NCI-H2107 (cell line): ENCODE measurements at places on chromosomes 7 and 10.

DNA sequence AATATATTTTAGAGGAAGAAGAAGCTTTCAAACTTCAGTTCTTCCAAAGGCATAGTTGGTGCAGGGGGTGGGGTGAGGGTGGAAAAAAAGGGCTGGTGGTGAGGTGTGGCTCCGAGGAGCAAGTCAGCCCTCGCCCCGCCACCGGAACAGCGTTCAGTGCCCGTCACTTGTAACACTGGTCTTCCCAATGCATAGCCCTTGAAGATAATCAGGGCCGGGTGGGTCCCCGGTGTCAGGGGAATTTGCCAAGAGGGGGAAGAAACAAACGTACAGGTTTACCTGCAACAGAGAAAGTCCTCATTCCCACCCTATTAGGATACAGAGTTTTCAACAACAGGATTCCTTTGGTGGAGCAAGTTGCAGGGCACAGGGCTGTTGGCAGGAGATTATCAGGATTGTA lies 1.5 kb downstream of the SVOPL start:
- no peak for DNase-seq

DNA sequence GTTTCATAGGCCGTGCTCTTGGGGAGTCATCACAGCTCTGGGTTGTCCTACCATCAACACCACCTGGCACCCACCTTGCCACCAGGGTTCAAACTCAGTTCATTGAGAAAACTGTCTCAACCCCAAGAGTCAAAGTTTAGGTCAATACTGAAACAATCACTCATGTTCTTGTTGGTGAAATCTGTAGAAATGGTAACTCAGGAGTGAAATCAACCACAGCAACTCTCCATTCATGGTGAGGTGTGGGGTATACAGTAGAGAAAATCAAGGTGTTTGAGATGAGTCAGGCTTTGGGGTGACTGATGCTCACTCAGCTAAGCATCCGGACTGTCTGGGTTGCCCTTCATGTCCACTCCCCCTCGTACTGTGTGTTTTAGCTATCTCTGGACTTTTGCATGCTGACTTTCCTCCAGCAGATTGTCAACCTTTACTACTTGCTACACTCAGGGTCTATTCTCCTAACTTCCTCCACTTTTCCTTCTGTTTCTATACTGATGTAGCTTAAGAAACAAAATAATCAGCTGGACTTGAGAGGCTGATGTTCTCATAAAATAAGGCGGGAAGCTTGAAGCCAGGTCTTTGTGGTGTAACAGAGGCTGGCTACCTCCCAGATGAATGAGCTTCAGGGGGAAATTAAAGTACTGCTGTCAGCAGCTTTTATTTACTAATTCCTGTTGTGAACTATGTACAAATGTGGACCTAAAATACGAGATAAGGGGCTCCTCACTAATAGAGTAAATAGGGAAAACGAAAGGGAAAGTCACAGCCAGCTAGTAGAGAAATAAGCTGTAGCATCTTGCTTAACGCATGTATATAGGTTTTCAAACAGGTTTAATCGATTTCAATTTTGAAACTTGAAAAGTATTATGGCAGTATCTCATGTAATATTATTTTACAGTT lies 173.6 kb upstream of the AKR1E2 start:
- DNase-seq: no peak

GRCh38 chr7:91299952-91300775 lies 35.9 kb downstream of the FZD1 start:
- DNase-seq: no peak

- DNase-seq: no peak
Observed at GRCh38 chr10:104268405-104268712, 625 bp upstream of the GSTO2 start.

DNA sequence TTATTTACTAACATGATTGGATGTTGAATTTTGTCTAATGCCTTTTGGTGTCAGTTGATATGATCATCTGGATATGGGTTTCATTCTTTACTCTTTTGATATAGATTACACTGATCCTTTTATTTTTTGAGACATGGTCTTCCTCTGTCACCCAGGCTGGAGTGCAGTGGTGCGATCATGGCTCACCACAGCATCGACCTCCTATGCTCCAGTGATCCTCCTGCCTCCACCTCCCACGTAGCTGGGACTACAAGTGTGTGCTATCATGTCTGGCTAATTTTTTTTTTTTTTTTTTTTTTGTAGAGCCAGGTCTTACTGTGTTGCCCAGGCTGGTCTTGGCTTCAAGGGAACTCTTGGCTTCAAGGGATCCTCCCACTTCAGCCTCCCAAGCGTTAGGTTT lies 27.1 kb downstream of the BMS1 start:
- no peak for DNase-seq

DNA sequence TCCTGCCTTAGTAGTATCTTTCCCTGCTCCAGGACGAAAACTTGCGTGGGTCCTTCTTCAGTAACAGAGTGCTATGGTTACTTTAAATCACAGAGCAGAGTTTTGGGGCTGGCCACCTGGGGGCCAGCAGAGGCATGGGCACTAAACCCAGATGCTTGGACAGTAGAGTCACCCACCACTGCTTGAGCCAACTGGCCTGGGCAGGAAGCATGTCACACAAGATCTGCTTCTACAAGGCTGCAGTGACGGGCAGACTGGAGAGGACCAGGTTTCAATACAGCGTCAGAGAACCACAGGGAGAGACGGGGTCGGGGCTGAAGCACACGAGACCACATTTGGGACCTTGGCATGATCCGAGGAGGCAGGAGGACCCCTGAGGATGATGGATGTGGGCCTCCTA lies 14.3 kb upstream of the DMBT1 start:
- DNase-seq: no peak

DNA sequence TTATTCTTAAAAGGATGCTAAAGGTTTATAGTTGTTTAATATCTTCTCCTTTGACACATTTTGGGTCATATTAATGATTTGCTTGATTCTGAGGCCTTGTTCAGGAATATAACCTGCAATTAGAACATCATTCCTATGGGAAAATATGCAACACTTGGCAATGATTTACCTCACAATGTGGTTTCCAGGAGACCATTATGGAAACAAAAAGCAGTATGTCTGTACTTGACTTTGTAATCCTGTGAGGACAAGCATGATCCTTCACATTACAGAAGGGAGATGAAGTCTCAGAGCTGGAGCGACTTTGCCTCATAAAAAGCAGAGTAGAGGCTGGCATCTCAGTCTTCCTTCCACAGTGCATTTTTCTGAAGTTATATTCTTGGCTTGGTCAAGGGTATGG lies 57.0 kb upstream of the CDCA7L start:
- DNase-seq: no peak

GRCh38 chr7:534075-534474 lies 14.4 kb upstream of the PDGFA start:
- no peak for DNase-seq

DNA sequence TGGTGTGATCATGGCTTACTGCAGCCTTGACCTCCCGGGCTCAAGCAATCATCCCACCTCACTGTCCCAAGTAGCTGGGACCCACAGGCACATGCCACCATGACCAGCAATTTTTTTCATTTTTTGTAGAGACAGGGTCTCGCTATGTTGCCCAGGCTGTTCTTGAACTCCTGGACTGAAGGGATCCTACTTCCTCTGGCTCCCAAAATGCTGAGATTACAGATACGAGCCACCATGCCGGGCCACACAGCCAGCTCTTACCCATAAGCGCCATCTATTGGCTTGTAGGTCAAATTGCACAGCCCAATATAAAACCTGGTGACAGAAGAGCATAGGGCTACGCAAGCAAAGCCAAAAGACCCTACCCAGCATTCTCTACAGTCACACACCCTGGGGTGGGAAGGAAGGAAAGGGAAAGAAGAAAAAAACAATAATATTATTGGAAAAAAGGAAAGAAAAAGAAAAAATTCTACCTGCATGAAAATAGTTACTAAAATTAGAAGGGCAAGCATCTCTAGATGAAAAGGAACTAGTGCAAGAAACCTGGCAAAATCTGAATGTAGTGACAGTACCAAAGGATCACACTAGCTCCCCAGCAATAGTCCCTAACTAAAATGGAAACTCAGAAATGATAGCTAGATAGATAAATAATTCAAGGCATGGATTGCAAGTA lies 29.4 kb upstream of the AMPH start:
- no peak for DNase-seq

GRCh38 chr7:1137517-1138167 lies 22.4 kb downstream of the ZFAND2A start:
- DNase-seq: no peak

DNA sequence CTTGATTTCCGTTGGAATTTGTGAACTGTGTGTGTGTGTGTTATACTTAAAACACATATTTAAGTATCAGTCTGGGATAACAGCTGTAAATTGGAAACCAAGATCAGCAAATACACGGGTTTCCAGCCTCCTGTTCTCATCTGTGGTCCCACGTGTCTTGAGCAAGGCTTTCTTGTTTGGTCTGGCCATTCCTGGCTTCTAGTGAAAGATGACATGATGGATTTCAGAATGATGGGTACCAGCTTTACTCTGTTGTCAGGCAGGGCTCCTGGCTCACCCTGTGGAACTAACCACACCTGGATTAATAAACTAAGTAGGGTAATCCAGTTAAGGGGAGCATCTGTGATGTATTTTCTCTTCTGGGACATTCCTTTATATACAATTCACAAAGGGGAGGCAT lies 346.2 kb upstream of the AOAH start:
- DNase-seq: no peak

DNA sequence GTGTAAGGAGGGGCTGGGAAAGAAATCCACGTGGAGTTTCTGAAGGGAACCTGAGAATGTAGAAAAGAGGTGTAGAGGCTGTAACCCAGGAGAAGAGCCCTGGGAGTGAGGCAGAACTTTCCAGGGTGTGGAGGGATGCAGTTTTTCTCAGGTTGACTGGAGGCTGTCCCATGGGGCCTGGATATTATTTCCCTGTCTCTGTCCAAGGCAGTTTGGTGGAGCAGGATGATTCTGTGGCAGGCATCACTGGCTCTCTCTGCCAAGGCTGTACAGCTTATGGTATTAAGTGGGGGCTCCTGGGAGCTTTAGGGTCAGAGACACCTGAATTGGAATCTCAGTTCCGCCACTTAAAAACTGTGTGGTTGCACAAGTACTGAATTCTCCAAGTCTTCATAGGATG lies 81.6 kb downstream of the CHN2 start:
- DNase-seq: no peak

- no peak for DNase-seq
Observed at GRCh38 chr10:14530465-14530864, 199.7 kb upstream of the FRMD4A start.

DNA sequence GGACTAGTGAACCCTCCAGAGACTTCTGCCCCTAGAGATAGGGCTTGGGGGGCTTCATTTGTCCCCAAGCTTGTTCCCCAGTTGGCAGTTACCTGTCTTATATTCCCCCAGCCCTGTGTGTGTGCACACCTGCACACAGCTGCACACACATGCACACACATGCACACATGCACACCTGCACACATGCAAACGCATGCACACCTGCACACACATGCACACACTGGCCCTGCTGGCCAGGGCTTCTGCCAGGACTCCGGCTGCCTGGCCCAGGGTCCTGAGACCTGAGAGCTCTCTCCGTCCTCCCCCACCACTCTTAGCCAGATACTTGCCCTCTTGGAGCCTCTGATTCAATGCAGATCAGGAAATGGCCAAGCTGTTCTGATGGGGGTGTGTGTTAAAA lies 6.7 kb downstream of the ZMIZ1 start:
- no peak for DNase-seq

GRCh38 chr7:136528329-136528728 lies 340.1 kb upstream of the CHRM2 start:
- DNase-seq: no peak

GRCh38 chr10:14698111-14698828 lies 76.4 kb downstream of the FAM107B start:
- DNase-seq: no peak

GRCh38 chr10:73922864-73923133 lies 11.9 kb downstream of the PLAU start:
- no peak for DNase-seq

DNA sequence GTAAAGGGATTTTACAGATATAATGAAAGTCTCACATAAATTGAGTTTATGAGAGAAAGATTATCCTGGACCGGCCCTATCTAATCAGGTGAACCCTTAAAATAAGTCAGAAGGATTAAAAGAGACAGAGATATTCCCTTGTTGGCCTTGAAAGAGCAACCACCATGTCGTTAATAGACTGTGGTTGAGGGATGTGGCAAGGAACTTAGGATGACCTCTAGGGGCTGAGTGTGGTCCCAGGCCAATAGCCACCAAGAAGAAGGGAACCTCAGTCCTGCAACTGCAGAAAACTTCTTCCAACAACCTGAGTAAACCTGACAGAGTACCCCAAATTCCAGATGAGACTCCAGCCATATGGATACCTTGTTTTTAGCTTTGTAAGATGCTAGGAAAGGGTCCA lies 121.5 kb downstream of the POLR1F start:
- DNase-seq: no peak

DNA sequence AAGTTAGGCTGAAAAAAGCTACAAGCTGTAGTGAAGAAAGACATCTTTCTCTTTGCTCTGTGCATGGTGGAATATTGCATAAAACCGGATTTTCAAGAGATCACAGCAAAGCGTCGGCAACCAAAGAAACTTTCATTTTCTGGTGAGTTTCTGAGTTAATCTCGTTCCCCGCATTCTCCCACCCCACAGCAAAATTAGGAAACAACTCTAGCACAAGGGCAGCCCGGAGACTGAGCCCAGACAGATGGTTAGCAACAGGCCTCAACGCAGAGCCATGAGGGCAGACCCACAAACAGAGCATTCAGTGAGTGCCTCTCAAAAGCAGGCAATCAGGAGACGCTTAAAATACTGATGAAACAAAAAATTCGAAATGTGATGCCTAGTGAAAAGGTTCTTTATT lies 396.1 kb upstream of the KLF6 start:
- DNase-seq: no peak

- no peak for DNase-seq
Observed at GRCh38 chr7:112509402-112509801, 28.6 kb downstream of the LSMEM1 start.

- no peak for DNase-seq
Observed at GRCh38 chr10:24209432-24209771, 464 bp downstream of the KIAA1217 start.

- DNase-seq: peak; percentile 28
Observed at GRCh38 chr7:105935250-105935649, 27.8 kb upstream of the CDHR3 start.

DNA sequence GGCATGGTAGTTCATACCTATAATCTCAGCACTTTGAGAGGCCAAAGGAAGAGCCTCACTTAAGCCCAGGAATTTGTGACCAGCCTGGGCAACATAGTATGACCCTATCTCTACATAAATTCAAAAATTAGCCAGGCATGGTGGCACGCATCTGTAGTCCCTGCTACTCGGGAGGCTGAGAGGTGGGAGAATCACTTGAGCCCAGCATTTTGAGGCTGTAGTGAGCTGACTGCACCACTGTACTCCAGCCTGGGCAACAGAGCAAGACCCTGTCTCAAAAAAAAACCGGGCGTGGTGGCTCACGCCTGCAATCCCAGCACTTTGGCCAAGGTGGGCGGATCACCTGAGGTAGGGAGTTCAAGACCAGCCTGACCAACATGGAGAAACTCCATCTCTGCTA lies 19.8 kb downstream of the PARD3 start:
- DNase-seq: no peak

GRCh38 chr7:33601101-33601500 lies 304.2 kb upstream of the BMPER start:
- no peak for DNase-seq
